HEK293T (cell line): ENCODE measurements at places on chromosomes 11 and 22.
A peak's percentile ranks its signal among the peaks of the same experiment; 100 is the strongest.

DNA sequence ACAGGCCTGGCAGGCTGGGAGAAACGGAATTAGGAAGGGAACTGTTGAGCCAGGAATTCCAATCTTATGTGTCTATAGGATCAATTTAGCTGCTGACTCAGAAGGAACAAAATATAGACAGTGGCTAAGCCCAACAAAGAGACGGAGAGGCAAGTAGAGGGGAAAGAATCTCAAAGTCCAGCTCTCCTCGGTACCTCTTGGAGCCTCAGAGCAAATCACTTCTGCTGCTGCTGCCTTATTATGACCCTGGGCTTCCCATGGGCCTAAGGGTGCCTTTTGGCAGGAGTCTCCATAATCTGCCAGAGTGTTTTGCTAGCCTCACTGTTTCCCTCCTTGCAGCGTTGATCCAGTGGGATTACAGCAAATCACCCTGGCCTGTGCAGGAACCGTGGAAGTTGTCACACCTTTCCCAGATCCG lies 31.7 kb downstream of the PAX6 start:
- DNase-seq = no peak

- no peak for DNase-seq
Observed at GRCh38 chr22:47392729-47393128, 630.3 kb downstream of the TBC1D22A start.

DNA sequence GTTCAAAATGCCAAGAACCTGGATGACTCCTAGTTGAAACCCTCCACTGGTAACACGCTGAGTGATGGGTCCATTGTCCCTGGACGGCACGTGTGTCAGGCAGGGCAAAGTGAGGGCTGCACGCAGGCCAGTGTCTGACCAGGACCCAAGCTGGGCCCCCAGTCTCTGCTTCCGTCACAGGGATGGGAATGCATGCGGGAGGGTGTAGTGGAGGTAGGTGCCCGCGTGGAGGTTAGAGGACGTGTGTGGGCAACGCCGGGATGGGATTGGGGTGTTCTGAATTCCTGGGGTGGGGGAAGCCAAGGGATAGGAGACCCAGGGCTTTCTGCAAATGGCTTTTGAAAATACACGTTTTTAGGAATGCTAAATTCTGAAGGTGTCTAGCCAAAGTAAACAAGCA lies 943.3 kb downstream of the BRD1 start:
- DNase-seq = no peak

DNA sequence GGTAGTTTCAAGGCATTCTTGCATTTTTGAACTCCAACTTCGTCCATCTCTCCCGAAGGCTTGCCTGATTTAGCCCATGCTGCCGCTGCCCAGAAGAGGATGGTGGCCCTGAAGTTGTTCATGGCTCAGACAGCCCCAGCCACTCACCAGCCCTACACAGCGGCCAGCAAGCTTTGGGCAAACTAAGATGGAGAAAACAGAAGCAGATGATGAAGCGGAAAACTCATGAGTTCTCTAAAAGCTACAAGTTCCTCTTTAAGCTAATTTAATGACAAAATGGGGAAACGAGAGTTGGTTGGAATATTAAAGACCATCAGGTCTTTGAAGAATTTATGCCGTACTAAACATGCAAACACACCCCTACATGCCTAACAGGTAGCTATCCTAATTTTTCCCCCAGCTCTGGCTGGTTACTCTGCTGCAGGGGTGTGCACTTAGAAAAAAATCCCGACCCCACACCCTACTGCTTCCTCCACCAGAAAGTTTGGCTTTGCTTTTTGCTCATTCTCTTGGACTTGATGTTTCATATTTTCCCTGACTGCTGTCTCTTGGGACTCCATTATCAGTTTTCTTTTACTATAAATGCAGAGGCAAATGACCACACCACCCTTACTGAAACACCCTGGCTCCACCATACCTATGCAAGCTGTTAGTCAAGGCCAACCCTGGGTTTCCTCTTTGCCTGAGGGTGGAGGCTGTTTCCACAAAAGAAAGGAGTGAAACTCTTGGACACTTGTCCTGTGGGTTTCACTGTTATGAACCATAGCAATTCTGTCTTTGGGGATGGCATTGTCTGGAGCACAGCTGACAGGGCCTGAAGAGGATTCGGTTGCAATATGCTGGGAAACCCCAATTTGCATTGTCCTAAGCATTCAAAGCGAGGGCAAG lies at the start of gene MPEG1:
TSS of gene MPEG1 (minus strand) at position 184 of the 888 bp plus-strand sequence. CDS start at position 122, 62 bp downstream.
- no peak for DNase-seq

- no peak for DNase-seq
Observed at GRCh38 chr11:2929531-2929949, 320 bp upstream of the PHLDA2 start.

- no peak for DNase-seq
Observed at GRCh38 chr11:7793233-7793632, 3.5 kb downstream of the OR5P2 start.

GRCh38 chr11:24422376-24422775 lies 74.5 kb upstream of the LUZP2 start:
- no peak for DNase-seq

DNA sequence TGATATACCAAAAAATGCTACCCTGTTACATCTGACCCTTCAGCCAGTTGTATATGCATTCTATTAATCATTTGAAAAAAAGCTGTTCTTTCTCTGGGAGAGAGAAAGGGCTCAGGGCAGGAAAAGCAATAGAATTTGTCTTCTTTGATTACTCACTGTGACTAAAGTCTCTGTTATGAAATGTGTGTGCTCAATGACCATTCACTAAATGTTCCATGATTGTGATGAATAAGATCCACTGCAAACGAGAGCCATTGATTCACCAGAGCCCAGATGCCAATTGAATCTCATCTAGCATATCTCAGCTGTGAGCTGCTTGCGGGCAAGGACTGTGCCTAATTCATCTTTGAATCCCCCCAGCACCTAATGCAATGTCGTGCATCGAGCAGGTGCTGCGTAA lies 184.3 kb downstream of the OPCML start:
- DNase-seq = no peak

DNA sequence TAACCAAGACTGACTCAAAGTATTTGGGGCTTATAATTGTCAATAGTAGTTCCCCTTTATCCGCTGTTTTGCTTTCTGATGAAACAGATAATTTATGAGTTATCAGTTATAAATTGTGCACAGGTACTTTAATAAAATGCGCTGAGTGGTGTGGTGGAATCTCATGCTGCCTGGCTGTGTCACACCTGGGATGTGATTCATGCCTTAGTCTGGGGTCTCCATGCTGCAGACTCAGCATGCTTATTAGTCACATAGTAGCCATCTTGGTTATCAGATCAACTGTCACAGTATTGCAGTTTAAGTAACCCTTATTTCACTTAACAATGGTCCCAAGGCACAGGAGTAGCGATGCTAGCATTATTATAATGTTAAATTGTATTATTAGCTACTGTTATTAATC lies 995.2 kb downstream of the NTM start:
- DNase-seq = no peak

GRCh38 chr11:115263799-115264656 lies 240.2 kb downstream of the CADM1 start:
- no peak for DNase-seq

DNA sequence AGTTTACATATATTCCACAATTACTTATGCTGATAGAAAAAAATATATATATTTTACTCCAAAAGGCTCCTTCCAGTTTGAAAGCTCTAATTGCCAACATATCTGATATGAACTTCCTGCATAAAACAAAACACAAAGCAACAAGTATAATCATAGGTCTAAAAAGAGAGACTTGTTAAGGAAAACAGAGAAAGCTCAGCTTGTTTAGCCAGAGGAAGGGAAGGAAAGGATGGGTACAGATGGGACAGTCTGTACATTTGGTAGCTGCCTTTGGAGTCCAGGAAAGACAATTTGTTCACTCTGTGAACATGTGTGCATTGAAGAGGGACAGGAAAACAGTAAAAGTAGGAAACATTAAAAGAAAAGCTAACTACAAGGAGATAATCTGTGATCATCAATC lies 45.7 kb upstream of the AKIP1 start:
- DNase-seq = no peak

- no peak for DNase-seq
Observed at GRCh38 chr11:93524858-93525257, 18.3 kb downstream of the SMCO4 start.

GRCh38 chr11:29783506-29783905 lies 233.3 kb downstream of the KCNA4 start:
- DNase-seq = no peak

- no peak for DNase-seq
Observed at GRCh38 chr11:105137286-105137685, 2.3 kb downstream of the CARD18 start.

GRCh38 chr11:102061276-102061675 lies 14.0 kb downstream of the CFAP300 start:
- DNase-seq = peak; percentile 36

DNA sequence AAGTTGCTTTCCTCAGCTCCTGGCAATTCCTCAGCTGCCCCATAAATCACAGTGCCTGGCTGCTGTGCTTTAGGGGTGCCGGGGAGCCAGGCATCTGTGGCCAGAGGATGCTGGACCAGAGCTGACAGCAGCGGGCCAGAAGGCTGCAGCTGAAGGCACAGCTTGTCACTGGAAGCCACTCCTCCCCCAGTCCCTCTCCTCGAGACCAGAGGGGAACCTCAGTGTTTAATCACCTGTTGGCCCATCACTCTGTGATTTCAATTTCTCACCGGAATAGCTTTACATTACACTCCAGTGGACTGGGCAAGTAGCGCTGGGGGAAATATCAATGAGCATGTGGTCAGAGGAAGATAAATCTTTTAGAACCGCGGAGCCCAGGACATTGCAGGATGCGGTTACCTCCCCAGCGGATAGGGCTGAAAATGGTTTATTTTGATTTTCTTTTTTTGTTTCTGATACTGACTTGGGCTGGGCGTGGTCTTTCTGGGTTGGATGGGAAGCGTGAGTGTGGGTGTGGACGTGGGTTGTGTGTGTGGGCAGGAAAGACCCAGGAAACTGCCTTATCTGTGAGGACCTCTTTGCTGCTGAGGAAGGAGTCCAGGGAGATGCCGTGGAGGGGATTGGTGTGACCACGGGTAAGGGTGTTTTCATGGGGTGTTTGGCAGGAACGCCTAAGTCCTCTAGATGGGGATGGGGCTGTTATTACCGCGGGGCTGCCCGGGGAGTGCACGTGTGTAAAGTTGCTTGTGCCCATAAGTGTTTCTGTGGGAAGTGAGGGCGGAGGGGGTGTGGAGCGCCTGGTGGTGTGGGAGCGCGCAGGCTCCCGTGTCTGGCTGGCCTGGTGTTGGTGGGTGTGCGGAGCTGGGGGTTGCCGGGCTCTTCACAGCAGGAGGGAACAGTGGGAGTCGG lies 4.0 kb downstream of the DAGLA start:
- no peak for DNase-seq

DNA sequence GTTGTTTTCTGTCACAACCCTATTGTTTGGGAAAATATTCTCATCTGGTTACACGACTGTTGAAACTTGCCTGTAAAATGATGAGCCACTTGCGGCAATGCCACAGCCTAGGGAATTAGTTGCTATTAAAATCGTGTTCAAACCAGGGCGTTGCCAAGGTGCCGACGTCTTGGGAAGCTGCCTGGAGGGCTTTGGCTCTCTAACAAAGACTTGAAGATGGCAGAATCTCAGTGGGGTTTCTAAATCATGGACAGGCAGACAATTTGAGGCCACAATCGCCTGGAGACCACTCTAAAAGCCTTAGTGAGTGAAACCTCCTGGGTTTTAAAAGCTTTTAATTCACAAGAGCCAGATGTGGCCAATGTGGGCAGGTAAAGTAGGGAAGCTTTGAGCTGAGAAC lies 117.2 kb upstream of the BMAL1 start:
- no peak for DNase-seq

GRCh38 chr11:67387069-67387468 lies 4.7 kb upstream of the RAD9A start:
- no peak for DNase-seq

GRCh38 chr11:70031631-70032469 lies 46.3 kb upstream of the ANO1 start:
- DNase-seq = no peak

DNA sequence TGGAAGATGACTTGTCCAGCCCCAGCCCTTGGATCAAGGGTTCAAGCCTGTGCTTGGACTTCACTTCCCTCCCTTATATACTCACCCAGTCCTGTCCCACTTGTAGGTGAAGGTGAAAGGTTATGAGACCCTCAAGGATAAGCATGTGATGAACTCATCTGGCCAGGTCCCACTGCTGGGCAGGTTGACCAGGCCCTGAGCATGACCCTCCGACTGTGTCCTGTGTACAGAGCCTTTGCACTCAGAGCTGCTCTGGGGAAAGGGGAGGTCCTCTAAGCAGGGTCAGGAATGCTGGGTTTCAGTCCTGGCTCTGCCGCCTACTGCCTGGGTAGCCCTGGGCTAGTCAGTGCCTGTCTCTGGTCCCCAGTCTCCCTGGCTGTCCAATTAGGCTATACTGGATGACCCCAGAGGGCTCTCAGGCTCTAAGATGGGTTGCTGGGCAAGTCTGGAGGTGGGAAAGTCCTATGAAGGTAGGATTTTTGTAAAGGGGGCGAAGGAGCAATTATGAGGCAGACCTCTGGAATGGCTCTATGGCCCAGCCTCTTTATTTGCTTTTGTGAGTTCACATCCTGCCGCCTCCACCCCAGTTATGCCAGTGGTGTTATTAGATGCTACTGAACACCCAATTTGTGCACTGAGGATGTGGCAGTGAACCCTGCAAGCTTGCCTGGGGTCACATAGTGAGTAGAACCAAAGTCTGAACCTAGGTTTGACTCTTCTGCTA lies 14.1 kb downstream of the DGAT2 start:
- no peak for DNase-seq

DNA sequence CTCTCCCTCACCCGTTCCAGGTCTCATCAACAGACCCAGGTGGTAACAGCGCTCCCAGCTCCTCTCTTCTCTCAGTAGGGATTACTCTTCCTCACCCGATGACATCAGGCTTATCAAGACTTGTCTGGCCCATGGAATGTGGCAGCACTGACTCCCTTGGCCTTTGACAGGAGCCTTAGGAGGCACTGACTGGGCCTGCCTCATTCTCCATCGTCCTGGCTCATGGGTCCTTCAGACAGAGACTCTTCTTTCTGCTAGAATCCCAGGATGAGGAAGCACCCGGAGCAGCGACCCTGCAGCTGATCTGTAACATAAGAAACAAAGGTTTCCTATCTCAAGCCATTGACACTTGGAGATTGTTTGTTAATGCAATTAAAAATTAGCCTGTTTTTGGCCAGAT lies 1063.6 kb downstream of the TBC1D22A start:
- no peak for DNase-seq

DNA sequence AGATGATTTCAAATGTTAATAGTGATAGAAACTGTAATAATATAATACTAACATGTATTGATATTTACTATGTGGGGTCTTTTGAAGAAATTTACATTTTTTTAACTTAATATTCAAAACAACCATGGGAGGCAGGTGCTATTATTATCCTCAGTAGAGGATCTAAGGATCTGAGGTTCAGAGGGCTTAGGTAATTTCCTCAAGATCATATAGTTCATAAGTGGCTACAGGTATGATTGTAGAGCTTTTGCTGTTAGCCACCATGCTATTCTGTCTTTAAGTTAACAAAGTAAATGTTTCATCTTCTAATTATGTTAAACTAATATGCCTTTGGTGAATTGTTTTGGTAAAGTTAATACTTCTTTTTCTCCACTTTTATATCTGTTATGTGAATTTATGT lies 83.6 kb downstream of the PDE3B start:
- DNase-seq = no peak

GRCh38 chr11:73716153-73717056 lies 44.5 kb downstream of the RAB6A start:
- DNase-seq = no peak

GRCh38 chr11:73645121-73645969 lies 1.0 kb upstream of the PLEKHB1 start:
- DNase-seq = no peak
